Forelimb muscle (tissue), 1 donor: ENCODE measurements at places on chromosomes 4 and X. TPM values are rescaled to one million over a fixed set of nuclear protein-coding genes. Genes with fewer than 3 reads are reported as not detected.

GRCh38 chr4:2289311-2289954 lies 27.5 kb upstream of the MXD4 start:
- DNase-seq = no peak

- no peak for DNase-seq
Measured at GRCh38 chr4:38921151-38921550, 53.5 kb downstream of the FAM114A1 start.

GRCh38 chr4:151284534-151285245 lies 7.7 kb downstream of the PRSS48 start:
- DNase-seq = no peak

DNA sequence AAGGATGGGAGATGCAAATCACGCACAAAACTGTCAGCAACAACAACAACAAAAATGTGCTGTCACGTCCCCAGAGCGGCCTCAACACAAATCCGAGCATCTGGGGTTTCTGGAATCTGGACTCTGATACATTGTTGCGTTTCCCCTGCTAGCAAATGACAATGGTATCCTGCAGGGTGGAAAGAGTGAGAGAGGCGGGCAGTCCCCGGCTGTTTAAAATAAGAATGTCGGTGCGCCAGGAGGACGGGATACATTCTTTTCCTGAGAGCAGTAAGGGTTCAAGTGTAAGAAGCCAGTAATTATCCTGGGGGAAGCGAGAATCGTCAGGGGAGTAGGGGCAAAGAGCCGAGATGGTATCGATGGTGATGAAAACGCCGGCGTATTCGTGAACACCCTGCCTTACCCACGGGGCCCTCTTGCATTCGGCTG lies 310.2 kb downstream of the ASMT start:
- DNase-seq = no peak

DNA sequence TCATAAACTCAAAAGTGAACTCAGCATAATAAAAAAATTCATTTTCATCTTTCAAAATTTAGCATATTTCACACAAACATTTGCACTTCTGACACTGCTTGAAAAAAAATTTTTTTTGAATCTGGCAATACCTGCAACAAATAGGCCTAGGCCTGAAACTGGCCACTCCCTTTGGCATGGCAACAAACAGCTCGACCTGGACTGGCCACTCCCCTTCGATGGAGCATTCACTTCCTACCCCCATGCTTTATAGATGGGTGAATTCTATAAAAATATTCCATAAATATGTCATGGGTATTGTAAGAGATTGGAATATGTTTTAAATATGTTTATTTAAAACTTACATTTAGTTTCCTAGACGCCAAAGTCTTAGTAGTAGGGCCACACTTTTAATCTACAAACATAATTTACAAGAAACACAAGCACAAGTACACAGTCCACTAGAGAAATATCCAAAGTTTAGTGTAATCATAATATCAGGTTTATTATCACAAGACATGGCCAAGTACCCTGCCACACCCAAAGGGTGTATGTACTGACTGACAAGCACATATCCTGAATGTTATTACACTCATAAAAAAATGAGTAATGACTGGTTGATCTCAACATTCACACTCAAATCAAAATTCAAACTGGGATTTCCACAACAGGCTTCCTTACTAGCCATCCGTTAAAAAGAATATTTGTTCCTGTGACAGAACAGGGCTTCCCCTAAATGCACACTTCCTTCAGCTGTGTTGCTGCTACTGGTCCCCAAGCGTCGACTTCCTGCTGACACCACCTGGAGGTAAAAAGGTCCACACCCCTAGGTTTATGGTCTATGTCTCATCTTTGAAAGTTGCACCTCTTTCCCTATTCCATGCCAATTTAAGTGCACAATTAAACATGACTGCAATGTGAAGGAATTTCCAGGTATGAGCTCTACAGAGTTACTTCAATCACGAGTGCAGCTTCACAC lies 271.5 kb downstream of the NR3C2 start:
- DNase-seq = no peak

DNA sequence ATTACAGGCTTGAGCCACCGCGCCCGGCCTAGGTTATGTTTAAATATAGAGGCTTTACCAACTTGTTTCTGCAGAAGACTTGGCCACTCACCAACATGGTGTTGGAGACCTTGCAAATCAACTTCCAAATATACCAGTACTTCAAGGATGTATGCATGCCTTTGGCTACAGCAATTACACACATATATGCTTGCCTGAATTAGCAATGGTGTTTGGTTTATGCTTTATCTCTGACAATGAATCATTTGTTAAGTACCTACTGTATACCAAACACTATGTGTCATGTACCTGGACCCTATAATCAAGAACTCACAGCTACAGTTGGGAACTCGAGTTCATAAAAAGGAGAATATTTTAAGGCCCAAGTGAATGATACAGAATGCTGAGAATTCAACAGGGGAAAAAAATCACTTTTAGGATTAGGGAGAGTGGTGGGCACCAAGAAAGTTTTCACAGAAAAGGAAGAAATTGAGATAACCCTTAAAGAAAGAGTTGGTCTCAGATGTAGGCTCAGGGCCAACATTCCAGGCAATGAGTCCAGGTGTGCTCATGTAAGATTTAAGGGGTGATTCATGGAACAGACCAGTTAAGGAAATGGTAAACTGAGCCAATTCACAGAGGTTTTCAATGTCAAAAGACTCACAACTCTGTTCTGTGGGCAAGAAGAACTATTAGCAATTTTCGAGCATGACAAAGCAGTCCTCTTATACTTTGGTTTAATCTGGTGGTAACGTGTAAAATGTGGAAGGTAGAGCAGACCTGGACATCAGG lies 98.9 kb downstream of the BCOR start:
- no peak for DNase-seq

The MSX1 gene
- polyA plus RNA-seq = 1.9 TPM
